COR-L47 (cell line): ENCODE measurements at places on chromosomes 1 and 21.

GRCh38 chr1:91872559-91873081 is 13.3 kb downstream of the TGFBR3 start:
- no peak for DNase-seq

GRCh38 chr1:225999912-226000337 is 782 bp upstream of the SDE2 start:
- DNase-seq = no peak

DNA sequence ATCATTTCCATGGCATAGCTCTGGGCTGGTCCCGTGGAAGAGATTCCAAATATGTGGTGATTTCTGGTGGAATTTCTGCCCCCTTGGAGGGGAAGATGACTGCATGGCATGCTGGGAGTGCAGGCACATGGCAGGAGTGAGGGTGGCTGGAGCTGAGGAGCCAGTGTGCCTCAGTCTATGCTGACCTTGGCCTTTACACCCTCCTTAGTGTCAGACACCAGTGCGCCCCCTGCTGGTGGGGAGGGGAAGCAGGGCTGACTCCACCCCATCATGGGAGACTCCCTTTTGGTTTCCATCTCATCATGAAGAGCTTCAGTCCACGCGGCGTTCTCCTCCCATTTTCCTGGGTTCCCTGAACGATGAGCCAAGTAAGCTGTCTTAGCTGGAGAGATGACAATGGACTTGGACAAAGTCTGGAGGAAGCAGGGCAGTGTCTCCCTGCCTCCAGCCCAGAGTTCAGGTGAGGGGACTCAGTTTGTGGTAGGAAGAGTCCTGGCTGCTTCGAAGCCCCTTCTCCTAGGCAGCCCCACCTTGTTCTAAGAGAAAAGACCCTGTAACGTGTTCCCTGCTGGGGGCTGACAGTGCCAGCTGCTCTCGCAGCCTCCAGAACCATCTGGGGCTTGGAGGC is 10.3 kb downstream of the ALX3 start:
- no peak for DNase-seq

- no peak for DNase-seq
Measured at GRCh38 chr1:111176678-111177077, 23.8 kb downstream of the DENND2D start.

- DNase-seq = no peak
Measured at GRCh38 chr1:169594391-169594790, 8.1 kb upstream of the F5 start.

- DNase-seq = no peak
Measured at GRCh38 chr1:114468710-114469468, 42.1 kb downstream of the TRIM33 start.

GRCh38 chr1:233661376-233662159 is 47.7 kb downstream of the KCNK1 start:
- no peak for DNase-seq

DNA sequence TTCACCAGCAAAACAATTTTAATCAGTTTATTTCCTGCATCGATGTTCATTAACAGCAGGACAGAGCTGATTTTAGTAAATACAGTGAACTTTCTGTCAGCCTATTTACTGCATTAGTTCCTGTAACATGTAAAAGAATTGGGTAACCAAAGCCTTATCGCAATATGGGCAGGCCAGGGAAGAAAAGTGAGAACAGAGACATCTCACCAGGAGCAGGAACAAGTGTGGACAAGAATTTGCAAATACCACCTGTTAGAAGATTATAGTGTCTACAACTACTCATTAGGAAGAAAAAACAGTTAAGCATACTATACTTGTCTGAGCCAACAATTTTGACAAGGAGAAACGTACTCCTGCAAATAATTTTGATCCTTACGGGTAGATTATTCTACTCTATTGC is 1293.9 kb downstream of the PLA2G4A start:
- DNase-seq = no peak

DNA sequence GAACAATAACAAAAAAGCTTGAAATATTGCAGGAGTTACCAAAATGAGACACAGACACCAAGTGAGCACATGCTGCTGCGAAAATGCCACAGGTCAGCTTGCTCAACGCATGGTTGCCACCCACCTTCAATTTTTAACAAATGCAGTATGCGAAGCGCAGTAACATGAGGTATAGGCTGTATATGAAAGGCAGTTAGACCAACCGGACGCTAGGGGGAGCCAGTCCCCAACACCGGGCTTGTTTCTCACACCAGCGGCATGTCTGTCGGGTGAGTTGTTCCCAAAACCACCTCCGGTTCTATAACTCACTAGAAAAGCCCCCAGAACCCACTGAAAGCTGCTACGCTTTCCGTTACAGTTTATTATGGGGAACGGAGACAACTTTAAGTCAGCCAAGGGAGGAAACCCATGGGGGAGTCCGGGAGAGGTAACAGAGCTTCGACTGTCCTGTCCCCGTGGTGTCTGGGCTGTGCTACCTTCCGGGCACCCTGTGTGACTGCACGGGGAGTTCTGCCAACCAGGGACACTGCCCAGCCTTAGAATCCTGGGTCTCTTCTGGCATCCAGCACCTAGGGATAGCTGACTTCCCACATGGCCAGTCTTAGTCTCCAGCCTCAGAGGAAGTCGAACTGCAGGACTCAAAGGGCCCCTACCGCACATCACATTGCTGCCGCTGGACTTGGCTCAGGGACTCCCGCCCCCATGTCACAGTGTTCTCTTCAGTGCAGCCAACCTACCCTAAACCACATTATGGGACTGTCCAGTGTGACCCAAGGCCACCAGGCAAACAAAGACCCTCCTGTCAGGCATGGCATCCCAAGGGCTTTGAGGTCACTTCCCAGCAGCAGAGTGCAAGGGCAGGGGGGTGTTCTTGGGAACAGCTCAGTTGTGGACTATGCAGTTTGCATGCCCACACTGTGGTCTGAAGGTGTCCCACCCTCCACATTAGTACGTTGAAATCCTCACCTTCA is 14.0 kb downstream of the RNF187 start:
- DNase-seq = peak; percentile 56

DNA sequence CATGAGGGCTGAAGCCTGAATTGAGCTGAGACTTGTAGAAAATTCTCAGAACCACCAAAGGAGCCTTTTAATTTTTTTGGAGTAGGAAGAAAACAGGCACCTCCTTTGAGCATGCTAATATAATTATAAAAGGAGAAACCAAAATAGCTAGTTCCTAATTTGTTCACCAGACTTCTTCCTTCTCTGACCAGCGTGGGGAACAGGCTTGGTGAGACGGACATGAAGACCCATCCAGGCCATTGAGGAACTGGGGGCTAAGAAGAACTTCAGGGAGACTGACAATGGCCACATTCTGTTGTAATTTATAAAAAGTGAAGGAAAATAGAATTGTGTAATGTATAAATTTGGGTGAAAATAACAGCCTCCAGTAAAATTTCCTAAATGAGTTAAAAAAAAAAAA is 62.6 kb downstream of the MAN1C1 start:
- no peak for DNase-seq

DNA sequence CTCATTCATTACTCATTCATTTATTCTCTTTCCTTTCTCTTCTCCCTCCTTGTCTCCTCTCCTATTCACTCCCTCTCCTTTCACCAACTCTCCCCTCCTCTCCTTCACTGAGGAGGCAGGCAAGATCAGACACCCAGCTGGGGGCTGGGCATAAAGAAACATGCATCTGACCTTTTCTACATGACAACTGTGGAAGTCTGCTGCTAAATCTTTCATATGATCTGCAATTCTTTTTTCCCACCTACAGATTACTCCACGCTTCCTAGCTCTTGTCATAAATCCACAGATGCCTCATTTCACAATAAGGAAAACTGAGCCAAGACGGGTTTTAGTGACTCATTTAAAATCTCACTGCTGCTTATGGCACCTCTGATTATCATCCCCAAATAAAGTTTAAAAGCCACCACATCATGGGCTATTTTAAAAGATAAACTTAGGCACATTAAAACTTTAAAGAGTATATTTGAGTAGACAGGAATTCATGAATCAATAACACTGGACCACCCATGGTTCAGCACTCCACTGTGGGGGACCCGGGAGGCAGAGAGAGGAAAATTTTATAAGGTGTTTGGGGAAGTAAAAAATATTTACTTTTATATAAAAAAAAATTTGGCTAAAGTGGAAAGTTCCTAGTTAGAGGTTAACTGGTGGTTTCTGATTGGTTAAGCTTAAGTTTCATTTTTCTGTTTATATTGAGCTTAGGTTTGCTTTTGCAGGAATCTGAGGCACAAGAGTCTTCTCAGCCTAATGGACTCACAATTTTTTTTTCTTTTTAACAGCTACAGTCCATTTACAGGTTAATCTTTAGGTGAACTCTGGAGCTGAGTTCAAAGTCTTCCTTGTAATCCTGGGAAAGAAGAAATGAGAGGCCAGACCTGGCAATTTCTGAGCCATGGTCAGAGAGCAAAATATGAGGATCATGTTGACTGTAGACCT is 55.8 kb upstream of the DNAH14 start:
- no peak for DNase-seq

DNA sequence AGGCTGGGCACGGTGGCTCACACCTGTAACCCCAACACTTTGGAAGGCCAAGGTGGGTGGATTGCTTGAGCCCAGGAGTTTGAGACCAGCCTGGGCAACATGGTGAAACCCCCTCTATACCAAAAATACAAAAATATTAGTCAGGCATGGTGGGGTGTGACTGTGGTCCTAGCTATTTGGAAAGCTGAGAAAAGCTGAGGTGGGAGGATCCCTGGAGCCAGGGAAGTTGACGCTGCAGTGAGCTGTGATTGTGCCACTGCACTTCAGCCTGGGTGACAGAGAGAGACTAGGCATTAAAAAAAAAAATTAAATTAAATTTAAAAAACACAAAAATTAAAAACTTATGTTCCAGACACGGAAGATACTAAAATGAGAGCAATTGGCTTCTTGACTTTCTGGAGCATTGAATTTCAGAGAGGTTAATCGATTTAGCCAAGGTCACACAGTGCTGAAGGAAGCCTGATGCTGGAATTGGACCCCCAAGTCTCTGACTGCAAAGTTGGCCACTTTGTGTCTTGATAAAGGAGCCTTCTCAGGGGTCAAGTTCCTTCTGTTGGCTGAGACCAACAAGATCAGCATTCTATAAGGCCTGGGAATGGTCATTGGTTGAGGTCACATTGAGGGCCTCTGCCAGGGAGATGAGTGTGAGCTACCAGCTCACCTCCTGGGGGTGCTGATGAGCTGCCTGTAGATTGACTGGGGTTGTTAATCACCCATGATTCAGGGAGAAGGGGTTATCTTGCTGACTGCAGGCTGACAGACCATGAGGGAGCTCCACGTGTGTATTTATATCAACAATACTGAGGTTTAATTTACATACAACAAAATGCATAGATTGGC is 54.3 kb downstream of the RPS6KA1 start:
- DNase-seq = no peak

- DNase-seq = no peak
Measured at GRCh38 chr1:12112711-12113161, 49.6 kb downstream of the TNFRSF8 start.

DNA sequence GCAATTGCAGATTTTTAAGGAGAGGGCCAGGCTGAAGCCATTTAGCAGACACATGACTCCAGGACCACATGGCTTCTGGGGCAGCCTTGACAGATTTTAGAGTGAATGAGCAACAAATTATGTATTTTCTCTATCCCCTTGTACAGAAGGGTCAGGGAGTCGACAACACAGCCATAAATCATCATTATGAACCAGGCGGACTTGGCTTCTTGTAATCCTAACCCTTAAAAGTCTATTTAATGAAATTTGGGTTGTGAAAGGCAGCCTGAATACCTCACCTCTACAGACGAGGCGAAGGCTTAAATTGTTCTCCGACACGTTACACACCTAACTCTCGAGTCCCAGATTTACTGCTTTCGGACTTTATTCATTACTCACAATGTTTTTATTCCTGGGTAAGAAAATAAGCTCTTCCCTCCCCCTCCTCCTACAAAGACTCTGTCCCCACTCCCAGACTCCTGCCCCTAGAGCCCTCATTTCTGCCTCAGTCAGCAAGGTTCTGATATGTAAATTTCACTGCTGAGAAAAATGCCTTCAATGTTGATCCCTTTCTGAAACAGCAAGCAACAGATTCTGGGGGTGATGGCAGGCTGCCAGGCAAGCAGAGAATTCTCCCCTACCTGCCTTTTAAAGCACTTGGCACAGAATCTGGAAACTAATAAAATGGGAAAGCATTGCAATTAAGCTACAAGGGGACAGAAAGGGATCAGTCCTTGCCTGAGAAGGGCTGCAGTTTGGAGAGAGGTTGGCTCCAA is 51.6 kb downstream of the PLPP3 start:
- DNase-seq = peak; percentile 71

DNA sequence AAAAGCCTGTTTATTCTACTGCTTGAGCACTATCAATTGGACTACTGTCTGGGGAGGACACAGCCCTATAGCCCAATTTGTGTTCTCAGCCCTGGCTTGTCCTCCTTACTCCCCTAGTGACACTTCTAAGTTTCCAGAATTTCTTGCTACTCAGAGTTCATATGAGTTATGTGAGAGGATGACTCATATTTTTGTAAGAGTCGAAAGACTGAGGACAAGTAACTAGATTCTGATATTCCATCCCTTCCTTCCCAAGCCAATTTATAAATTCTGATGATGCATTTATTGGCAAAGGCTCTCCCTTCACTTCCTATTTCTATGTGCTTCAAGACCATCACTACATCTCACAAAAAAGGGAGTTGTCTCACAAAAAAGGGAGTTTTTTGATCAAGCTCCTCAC is 422.2 kb upstream of the DEPDC1 start:
- DNase-seq = no peak

- no peak for DNase-seq
Measured at GRCh38 chr21:23522751-23523150, 2084.5 kb downstream of the MRPL39 start.

DNA sequence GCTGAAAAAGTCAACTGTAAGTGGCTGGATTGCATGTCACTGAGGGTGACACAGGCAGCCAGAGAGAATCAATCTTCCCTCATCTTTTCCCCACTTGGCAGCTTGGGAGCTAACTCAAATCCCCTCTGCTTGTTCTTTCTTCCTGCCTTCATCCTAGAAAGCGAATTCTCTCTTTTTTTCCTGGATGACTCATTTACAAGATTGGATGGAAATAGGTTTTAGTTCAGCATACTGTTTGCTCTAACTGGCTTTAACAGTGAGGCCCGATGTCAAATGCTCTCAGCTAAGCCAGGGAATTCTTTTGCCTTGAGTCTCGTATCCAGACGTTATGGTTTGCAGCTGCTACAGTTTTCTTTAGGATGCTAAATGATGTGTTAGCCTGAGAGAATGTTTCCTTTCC is 72.7 kb downstream of the HUNK start:
- DNase-seq = no peak
